ENCODE measurements at places on chromosomes 4 and X.

- no peak for DNase-seq
Measured at GRCh38 chr4:5770051-5770450, 59.0 kb downstream of the EVC start.

DNA sequence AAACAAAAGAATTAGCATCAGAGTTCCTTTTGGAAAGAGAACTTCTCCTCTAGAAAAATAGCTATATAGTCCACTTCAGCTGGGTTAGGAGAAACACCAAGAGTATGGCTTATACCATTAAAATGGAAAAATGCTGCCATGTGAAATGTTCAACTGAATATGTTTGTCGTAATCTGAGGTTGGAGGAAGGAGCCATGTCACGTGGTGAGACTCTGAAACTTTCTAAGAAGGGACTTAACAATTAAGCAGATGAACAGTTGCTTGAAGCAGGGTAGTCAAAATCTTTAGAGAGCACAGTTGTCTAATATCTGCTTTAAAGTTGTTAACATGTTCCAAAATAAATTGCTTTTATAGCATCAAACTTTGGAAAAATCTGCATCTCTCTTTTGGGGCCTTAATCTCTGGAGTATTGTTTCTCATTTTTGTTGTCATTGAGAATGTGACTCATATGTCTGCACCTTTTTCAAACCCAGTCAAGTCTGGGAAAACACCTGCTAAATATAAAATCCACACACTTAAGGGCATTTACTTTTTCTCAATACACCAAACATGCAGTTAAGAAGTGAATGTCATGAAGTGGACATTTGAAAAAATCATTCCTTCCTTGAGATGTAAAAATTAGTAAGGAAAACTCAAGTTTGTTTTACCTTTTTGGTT is 168.8 kb upstream of the PDE5A start:
- DNase-seq: no peak

- no peak for DNase-seq
Measured at GRCh38 chr4:188092824-188093223, 16.6 kb downstream of the TRIML2 start.

DNA sequence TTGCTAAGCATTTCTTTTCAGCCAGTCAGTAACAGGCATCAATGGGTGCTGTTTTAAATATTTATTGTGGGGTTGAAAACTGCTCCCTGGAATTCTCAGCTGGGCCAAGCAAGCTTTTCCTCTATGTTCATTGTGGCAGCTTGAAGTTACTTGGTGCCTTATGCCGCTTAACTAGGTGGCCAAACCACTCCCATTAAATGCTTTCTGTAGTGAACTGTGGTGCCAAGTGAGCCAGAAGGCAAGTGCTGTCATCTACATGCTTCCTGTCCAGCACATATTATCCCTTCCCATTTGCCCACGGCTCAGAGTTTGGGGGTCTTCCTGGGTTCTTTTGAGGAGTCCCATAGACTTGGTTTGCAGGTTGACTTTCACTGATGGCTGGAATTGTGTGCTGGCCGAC is 64.8 kb downstream of the TAB3 start:
- no peak for DNase-seq

- DNase-seq: no peak
Measured at GRCh38 chr4:532588-533317, 33.7 kb downstream of the PIGG start.

- no peak for DNase-seq
Measured at GRCh38 chrX:121649417-121649816, 602.0 kb downstream of the GLUD2 start.

DNA sequence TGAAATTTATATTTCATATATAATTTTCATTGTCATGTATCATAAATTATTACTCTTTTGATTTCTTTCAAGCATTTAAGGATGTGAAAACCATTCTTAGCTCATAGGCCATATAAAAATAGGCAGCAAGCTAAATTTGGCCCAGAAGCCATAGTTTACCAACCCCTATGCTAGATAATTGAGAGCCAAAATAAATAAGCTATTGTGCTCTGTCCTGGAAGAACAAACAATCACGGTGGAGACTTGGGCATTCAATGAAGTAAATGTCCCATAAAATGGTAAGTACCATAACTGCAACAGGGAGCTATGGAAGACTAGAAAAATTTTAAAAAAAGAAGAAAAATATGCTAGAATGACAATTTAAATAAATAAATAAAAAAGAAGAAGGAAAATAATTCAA is 60.9 kb upstream of the PACRGL start:
- peak; percentile 96 for DNase-seq

GRCh38 chrX:46202733-46203514 is 342.3 kb downstream of the ZNF674 start:
- DNase-seq: no peak

GRCh38 chr4:74886484-74886883 is 46.4 kb upstream of the PARM1 start:
- no peak for DNase-seq

DNA sequence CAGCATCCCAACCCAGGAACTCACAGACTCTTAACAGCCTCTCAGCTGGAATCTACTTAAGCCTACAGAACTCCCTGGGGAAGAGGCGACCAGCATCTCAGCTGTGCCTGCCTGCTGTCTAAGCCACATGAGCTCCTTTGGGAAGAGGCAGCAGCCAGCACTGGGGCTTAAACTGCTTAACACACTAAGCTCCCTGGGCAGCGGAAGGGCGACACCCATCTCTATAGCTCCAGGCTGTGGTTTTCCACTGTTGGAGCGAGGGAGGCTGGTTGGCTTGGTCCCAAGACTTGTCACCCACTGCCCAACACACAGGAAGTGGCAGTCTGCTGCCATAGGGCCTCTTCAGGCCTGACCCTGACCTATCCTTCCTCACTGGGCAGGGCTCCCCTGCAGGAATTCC is 1544.1 kb upstream of the ADGRL3 start:
- no peak for DNase-seq

GRCh38 chr4:185999207-185999606 is 69.7 kb upstream of the TLR3 start:
- no peak for DNase-seq

DNA sequence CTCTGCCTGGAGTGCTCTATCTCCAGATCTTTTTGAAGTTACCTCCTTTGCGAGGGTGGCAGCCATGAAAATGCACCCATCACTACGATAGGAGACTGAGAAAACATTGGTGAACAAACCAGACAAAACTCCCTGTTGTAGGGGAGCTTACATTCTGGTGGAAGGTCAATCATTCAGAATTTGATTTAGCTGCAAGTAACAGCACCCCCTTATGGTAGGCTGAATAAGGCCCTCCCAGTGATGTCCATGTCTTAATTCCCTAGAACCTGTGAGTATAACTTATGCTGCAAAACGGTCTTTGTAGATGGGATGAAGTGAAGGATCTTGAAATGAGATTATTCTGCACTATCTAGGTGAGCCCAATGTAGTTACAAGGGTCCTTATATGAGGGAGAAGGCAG is 5.6 kb upstream of the TEC start:
- DNase-seq: no peak

- DNase-seq: no peak
Measured at GRCh38 chr4:120688791-120689190, 233.7 kb downstream of the PRDM5 start.

- DNase-seq: no peak
Measured at GRCh38 chrX:136048446-136048845, 63.2 kb downstream of the SLC9A6 start.

GRCh38 chr4:122053186-122053585 is 98.9 kb upstream of the BLTP1 start:
- DNase-seq: no peak

- DNase-seq: no peak
Measured at GRCh38 chr4:23423540-23423939, 466.3 kb downstream of the PPARGC1A start.

GRCh38 chrX:153471663-153472280 is 1.4 kb upstream of the HAUS7 start:
- no peak for DNase-seq
